ENCODE measurements at places on chromosomes 4 and X. TPM values are rescaled to one million over a fixed set of nuclear protein-coding genes. Genes with fewer than 3 reads are reported as not detected.

The TDO2 gene
- total RNA-seq = 0.27 TPM

GRCh38 chrX:70092247-70092646, 30.0 kb downstream of the OTUD6A start:
- H3K4me1 ChIP-seq = no peaks in the 10 kb centered on the region
- no peak overlapping the region for H3K4me3 ChIP-seq
- no peak overlapping the region for H3K27ac ChIP-seq
- no peaks in the 10 kb centered on the region for H3K36me3 ChIP-seq

- no peaks in the 10 kb centered on the region for H3K36me3 ChIP-seq
- no peak overlapping the region for H3K4me3 ChIP-seq
- H3K4me1 ChIP-seq = no peaks in the 10 kb centered on the region
- no peaks in the 10 kb centered on the region for H3K27me3 ChIP-seq
- DNase-seq = no peak
These were observed 68.7 kb downstream of the SUPT20HL2 start for GRCh38 chrX:24245202-24245601.

- H3K27me3 ChIP-seq = no peaks in the 10 kb centered on the region
- no peaks in the 10 kb centered on the region for H3K36me3 ChIP-seq
- no peak overlapping the region for H3K27ac ChIP-seq
- no peaks in the 10 kb centered on the region for H3K4me1 ChIP-seq
These were observed 25.2 kb upstream of the PLAC1 start for GRCh38 chrX:134683351-134684005.

DNA sequence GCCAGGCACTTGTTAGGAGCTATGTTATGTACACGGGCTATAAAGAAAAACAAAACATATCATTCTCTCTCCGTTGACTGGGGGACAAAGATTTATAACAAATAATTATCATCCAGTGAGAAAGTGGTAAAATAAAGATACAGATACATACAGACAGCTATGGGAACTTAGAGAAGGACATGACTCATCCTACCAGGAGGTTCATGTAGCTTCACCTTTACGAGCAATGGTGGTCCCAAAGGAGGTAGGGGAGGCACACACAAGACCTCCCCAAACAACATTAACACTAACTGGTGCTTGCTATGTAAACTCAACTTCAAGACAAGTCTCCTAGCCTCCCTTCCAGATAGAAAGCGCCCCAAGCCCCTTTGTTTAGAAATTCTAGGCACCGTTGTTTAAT, 8.9 kb downstream of the AMBN start:
- H3K36me3 ChIP-seq = no peaks in the 10 kb centered on the region
- H3K27me3 ChIP-seq = no peaks in the 10 kb centered on the region
- no peaks in the 10 kb centered on the region for H3K4me1 ChIP-seq
- no peak overlapping the region for H3K27ac ChIP-seq
- H3K4me3 ChIP-seq = no peak overlapping the region

DNA sequence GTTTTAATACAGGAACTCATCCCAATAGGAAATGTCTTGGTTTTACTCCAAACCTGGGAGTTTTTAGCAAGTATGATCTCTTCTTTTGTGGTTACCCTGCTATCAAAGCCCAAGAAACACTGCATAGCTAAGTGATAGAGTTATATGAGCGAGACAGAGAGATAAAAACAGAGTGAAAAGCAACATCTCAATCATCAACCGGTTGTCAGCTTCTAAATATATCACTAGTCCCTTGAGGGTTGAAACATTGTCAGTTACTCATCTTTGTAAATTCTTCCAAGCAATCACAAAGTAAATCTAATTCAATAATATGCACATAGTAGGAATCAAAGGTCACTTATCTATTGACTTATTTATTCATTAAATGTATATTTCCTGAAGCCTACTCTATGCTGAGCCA, 483.9 kb downstream of the IDS start:
- no peak overlapping the region for H3K4me3 ChIP-seq
- no peaks in the 10 kb centered on the region for H3K36me3 ChIP-seq
- DNase-seq = no peak
- no peaks in the 10 kb centered on the region for H3K4me1 ChIP-seq

DNA sequence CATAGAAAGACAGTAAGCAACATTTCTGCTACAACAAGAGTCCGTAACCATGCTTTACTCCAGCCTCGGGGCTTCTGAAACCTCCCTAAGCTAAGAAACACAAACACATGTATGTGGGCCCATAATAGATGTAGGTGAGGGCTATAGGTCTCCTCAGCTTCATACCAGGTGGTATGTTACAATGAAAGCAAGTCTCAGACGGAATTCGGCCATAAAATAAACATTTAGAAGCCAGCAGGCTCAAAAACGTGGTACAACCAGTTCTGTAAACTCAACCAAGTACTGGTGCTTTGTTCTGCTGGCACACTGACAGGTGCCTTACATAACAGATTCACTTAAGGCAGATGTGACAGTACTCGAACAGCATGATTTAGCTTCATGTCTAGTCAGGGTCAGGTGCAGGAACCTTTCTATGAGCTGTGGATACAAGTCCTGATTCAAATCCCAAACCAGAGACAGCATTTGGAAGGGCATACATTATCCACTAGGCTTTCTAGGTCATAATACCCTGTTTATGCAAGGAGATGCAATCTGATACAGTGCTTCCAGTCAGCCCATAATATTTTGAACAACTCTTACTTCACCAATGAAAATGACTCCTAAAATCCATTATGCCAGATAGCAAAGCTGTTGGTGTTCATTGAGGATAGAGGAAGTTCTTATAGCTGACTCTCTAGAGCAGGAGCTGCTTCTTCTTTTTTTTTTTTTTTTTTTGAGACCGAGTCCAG, 113.8 kb upstream of the ENPP6 start:
- no peaks in the 10 kb centered on the region for H3K36me3 ChIP-seq
- H3K4me1 ChIP-seq = no peaks in the 10 kb centered on the region
- DNase-seq = peak; percentile 57
- H3K4me3 ChIP-seq = no peak overlapping the region
- H3K27me3 ChIP-seq = no peaks in the 10 kb centered on the region
- peak overlapping the region; percentile 18 for H3K27ac ChIP-seq

DNA sequence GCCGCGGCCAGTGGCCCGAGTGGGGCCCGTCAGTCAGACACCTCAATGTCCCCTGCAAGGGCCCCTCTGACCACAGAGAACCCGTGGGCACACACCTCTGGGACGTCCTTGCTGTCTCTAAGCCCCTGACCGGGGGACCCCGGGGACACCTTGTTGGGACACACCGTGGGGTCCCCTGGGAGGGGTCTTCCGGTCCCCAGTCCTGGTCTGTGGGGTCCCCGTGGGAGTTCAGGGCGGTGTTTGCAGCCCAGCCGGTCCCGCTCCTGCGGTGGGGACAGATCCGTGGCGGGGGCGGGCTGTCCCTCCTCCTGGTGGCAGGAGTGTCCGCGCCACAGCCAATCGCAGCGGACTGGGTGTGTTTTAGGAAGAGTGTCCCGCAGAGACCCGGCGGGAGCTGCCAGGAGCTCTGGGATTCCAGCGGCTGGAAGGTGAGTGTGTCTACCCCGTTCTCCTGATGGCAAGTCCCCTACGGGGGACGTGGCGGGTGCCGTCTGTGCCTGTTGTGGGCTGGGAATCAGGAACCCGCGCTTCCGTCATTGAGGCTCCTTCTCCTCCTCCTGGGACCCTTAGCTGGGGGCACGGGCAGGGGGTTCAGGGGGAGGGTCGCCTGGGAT, 5.1 kb upstream of the PLCXD1 start:
- peaks cover 9% of the 10 kb centered on the region for H3K4me1 ChIP-seq
- peak; percentile 88 for DNase-seq
- peak overlapping the region; percentile 16 for H3K27ac ChIP-seq
- no peaks in the 10 kb centered on the region for H3K36me3 ChIP-seq
- peak overlapping the region; percentile 61 for H3K4me3 ChIP-seq
- no peaks in the 10 kb centered on the region for H3K27me3 ChIP-seq

The ADH6 gene
- 17.6 TPM for total RNA-seq

DNA sequence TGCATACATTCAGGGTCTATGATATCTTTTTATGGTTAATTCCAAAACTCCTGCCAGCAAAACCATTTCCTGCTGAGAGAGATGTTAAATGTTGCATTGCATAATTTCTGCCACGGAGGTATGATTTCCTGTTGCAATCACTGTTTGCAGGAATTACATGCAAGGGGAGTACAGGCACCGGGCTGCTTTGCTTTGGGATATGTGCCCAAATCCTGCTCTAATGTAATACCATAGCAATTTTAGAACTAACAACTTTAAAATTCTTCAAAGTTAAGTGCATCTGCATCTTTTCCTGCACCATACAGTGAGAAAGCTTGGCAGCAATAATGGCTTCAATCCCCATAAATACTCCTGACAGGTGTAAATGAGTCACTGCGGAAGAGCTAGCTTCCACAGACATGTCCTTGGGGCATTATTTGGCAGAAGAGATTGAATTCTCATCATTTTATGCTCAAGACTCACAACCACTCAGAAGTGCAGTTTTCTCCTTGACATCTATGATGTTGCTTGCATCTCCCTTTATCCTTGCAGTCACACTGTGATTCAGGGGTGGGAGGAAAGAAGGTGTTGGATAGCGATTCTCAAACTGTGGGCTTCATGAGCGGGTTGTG, 29.6 kb downstream of the TRIM2 start:
- no peak overlapping the region for H3K4me3 ChIP-seq
- peak overlapping the region; percentile 66 for H3K27ac ChIP-seq
- H3K27me3 ChIP-seq = no peaks in the 10 kb centered on the region
- H3K36me3 ChIP-seq = no peaks in the 10 kb centered on the region
- DNase-seq = peak; percentile 38
- H3K4me1 ChIP-seq = peaks cover 9% of the 10 kb centered on the region

DNA sequence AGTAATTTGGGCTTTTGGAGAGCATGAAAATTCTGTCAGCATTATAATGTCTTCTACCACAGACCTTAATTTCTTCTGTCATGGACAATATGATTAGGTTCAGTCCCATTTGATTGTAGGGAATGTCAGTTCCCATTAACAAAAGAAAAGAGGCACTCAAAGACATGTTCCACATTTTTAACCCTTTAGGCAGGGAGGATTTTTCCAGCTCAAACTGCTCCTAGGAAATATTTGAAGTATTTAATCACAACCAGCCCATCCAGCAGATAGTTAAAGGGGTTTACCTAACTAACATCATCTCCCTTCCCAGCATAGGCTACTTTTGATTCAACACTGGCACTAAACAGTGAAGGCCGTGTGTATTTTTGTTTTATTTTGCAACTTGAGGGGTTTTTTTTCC, 256.0 kb downstream of the DHX15 start:
- H3K4me1 ChIP-seq = no peaks in the 10 kb centered on the region
- no peaks in the 10 kb centered on the region for H3K27me3 ChIP-seq
- H3K27ac ChIP-seq = no peak overlapping the region
- DNase-seq = no peak

- DNase-seq = no peak
- H3K4me1 ChIP-seq = peaks cover 8% of the 10 kb centered on the region
- H3K4me3 ChIP-seq = no peak overlapping the region
- no peaks in the 10 kb centered on the region for H3K27me3 ChIP-seq
- no peak overlapping the region for H3K27ac ChIP-seq
These were observed 9.8 kb upstream of the TNIP2 start for GRCh38 chr4:2765832-2766526.

DNA sequence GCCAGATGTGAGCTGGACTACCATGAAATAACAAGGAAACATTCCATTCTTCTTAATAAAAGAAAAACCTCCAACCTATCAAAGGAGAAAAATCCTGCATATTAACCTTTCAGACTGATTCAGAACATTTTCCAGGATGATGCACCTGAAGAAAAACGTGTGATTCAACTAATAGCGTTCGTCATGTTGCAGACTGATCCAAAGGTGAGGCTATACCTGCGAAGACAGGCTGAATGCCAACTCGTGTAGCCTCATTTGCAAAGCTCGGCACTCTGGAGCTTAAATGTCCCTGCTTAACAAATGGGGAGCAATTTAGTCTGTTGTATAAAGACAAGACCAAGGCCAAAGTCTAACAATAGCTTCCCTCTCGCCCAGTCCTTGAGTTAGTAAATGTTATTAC, 172.0 kb upstream of the NOCT start:
- H3K27ac ChIP-seq = no peak overlapping the region
- no peak overlapping the region for H3K4me3 ChIP-seq
- H3K4me1 ChIP-seq = no peaks in the 10 kb centered on the region
- DNase-seq = no peak
- H3K27me3 ChIP-seq = no peaks in the 10 kb centered on the region
- no peaks in the 10 kb centered on the region for H3K36me3 ChIP-seq

- no peak overlapping the region for H3K27ac ChIP-seq
- DNase-seq = no peak
- no peaks in the 10 kb centered on the region for H3K4me1 ChIP-seq
- H3K4me3 ChIP-seq = no peak overlapping the region
These were observed 776.0 kb downstream of the GLUD2 start for GRCh38 chrX:121823406-121823805.

The MAGEA1 gene
- not detected for total RNA-seq

DNA sequence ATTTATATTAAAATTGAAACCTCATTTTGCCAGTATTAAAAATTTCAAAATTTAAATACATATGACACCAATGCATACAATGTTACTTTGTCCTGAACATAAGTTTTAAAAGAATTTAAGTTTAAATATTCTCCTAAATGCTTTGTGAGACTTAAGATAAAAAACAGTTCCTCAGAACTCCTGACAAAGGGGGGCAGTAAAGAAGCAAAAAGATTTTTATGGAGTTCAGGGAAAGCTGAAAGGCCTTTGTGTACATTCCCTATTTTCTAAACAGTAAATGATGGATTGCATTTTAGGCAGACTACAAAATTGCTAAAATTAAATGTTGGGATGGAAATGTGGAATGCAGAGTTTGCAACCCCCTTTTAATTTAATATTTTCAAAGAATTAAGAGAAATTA, 81.7 kb downstream of the SNCA start:
- no peaks in the 10 kb centered on the region for H3K4me1 ChIP-seq
- H3K4me3 ChIP-seq = no peak overlapping the region
- no peak overlapping the region for H3K27ac ChIP-seq
- no peaks in the 10 kb centered on the region for H3K27me3 ChIP-seq
- no peaks in the 10 kb centered on the region for H3K36me3 ChIP-seq

Measured in colonic mucosa (tissue), 4 donors.